Chondrocyte (in vitro differentiated cells): ENCODE measurements at places on chromosomes 2 and 18.

GRCh38 chr2:68214381-68214780 is 38.0 kb downstream of the PPP3R1 start:
- no peak overlapping the region for H3K27ac ChIP-seq
- H3K4me3 ChIP-seq: no peak overlapping the region
- H3K4me1 ChIP-seq: peaks cover 31% of the 10 kb centered on the region
- peaks cover 3% of the 10 kb centered on the region for H3K36me3 ChIP-seq
- no peaks in the 10 kb centered on the region for H3K27me3 ChIP-seq

- H3K4me3 ChIP-seq: peak overlapping the region; percentile 78
- DNase-seq: no peak
- peaks cover 7% of the 10 kb centered on the region for H3K4me1 ChIP-seq
- H3K27ac ChIP-seq: peak overlapping the region; percentile 61
These were observed 63.2 kb downstream of the GNAL start for GRCh38 chr18:11752116-11752911.

DNA sequence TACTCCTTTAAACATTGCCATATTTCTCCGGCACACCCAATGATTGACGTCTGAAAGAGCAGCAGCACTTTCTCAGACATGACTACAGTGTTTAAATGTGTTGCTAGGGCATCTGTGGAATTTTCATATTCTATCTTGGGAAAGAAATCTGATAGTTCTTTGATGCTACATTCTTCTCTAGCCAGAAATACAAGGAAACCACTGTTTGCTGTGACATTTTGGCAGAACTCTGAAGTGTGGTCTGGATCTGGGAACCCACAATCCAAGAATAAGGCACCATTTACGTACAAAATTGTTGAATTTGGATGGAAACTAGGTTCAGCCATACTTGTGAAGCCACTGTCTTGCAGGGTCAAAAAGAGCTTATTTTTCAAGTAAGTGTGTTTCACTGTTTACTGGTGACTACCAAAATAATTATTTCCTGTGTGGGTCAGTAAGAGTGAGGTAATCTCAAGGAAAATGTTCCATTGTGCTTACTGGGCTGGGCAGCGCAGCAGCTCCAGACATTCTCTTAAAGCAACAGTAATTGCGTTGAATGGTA is 21.3 kb upstream of the CD28 start:
- peaks cover 93% of the 10 kb centered on the region for H3K4me1 ChIP-seq
- H3K27ac ChIP-seq: peak overlapping the region; percentile 94
- no peak overlapping the region for H3K4me3 ChIP-seq
- H3K27me3 ChIP-seq: no peaks in the 10 kb centered on the region
- no peak for DNase-seq
- no peaks in the 10 kb centered on the region for H3K36me3 ChIP-seq

DNA sequence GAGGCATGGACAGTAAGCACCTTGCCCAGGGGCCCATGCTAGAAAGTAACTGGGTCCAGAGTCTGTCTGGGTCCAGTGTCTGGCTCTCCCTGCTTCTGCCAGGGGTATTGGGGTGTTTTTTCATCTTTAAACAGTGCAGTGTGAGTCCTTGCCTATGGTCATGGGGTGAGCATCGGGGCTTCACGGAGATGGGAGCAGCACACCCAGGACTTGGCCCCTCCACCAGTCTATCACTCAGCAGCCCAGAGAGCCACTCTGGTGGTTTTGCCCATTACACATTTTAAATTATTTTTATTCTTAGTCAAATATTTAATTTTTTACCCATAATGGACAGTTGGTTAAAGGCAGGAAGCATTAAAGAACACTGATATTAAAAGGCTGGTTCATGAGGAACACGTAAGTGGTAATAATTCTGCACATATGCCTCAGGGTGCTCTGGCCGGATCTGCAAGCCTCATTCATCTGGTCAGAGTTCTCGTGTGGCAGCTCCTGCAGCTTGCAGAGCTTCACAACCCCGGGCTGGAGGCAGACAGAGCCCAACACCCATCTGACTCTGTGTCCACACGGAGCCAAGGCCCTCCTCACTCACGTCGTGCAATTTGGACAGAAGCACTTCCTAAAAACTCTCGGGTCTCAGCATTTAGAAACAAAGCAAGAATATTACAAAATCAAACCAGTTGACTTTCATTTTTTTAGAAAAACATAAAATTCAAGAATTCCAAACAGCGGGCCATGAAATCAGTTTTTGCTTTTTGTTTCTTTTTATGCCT is 204.1 kb downstream of the CTIF start:
- no peaks in the 10 kb centered on the region for H3K27me3 ChIP-seq
- H3K27ac ChIP-seq: peak overlapping the region; percentile 79
- H3K36me3 ChIP-seq: peaks cover 10% of the 10 kb centered on the region
- DNase-seq: no peak
- H3K4me1 ChIP-seq: peaks cover 70% of the 10 kb centered on the region
- H3K4me3 ChIP-seq: peak overlapping the region; percentile 26

- H3K36me3 ChIP-seq: no peaks in the 10 kb centered on the region
- H3K27ac ChIP-seq: peak overlapping the region; percentile 74
- H3K4me1 ChIP-seq: peaks cover 66% of the 10 kb centered on the region
- peak overlapping the region; percentile 46 for H3K4me3 ChIP-seq
- H3K27me3 ChIP-seq: no peaks in the 10 kb centered on the region
These were observed 23.4 kb upstream of the TANK start for GRCh38 chr2:161136696-161137324.

DNA sequence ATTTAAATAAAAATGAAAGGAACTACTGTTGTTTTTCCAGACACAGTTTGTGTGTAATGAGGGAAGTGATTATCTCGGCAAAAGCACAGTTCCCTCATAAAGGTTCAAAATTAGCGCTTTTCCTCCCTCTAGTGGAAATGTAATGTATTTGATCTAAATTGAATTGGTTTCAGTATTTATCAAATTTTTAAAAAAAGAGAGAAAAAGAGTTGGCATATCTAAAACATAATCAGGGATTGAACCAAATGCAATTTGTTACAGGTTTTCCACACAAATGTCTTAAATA is 37.5 kb downstream of the CMPK2 start:
- H3K36me3 ChIP-seq: peaks cover 9% of the 10 kb centered on the region
- no peak overlapping the region for H3K4me3 ChIP-seq
- H3K27me3 ChIP-seq: no peaks in the 10 kb centered on the region
- peaks cover 17% of the 10 kb centered on the region for H3K4me1 ChIP-seq
- H3K27ac ChIP-seq: no peak overlapping the region
- no peak for DNase-seq

GRCh38 chr18:10169814-10170213 is 256.0 kb downstream of the VAPA start:
- peak overlapping the region; percentile 84 for H3K27ac ChIP-seq
- H3K4me3 ChIP-seq: no peak overlapping the region
- peaks cover 4% of the 10 kb centered on the region for H3K36me3 ChIP-seq
- peaks cover 33% of the 10 kb centered on the region for H3K4me1 ChIP-seq
- no peak for DNase-seq

DNA sequence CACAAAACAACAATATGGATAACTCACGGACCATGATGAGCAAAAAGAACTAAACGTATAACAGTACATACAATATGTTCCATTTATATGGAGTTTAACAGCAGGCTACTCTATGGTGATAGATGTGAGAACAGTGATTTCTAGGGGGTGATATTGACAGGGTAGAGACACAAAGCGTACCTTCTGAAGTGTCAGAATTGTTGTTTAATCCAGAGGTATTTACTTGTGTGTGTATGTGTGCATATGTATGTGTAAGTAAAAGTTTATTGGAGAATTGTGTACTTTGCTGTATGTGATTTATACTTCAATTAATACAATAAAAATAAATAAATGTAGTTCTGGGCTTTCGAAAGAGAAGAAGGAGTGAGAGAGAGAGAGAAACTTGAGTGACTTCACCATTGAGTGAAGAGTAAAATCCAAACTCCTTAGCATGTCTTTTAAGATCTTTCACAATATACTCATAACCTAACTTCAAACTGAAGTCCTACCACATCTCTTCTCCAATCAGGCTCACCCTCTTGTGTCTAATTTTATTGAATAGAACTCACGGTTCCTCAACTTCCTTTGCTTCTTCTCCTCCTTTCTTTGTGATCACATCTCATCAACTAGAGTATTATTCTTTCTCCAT is 126.0 kb upstream of the KLF7 start:
- no peak overlapping the region for H3K27ac ChIP-seq
- H3K4me1 ChIP-seq: peaks cover 8% of the 10 kb centered on the region
